Tongue (tissue), 3 donors: ENCODE measurements at places on chromosomes 2 and 18. TPM values are rescaled to one million over a fixed set of nuclear protein-coding genes. Genes with fewer than 3 reads are reported as not detected.

GRCh38 chr2:47034973-47035609 is 119.5 kb upstream of the MCFD2 start:
- DNase-seq, result no peak

GRCh38 chr18:67582488-67582887 is 66.0 kb upstream of the DSEL start:
- no peak for DNase-seq

DNA sequence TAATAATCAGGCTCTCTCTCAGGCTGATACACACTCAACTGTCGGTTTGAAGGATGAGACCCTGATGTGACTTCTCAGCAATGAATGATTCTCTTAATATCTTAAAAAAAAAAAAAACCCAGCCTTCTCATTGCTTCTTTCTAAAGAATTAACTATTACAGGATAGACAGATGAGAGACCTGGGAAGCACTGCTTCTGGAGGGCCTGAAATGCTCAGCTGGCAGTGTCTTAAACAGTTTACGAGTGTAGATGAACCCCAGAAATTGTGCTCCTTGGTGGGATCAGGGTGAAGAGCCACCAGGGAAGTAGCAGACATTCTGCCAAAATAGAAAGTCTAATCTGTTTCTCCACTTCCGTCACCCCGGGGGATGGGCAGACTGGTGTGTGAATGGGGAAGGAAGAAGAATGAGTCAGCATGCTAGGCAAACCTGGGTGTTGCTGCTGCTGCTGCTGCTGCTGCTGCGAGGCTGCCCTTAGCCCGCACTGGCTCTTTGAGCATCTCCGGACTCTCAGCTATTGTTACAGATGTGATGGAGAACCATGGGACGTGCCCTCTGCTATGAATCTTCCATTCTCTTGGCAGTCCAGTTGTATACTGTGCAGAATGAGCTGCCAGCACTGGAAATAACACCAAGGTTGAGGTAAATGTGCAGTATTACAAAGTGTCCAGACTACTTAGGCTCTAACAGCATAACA is 158.4 kb downstream of the SETBP1 start:
- peak; percentile 34 for DNase-seq

The TEKT4 gene
- total RNA-seq, result not detected

DNA sequence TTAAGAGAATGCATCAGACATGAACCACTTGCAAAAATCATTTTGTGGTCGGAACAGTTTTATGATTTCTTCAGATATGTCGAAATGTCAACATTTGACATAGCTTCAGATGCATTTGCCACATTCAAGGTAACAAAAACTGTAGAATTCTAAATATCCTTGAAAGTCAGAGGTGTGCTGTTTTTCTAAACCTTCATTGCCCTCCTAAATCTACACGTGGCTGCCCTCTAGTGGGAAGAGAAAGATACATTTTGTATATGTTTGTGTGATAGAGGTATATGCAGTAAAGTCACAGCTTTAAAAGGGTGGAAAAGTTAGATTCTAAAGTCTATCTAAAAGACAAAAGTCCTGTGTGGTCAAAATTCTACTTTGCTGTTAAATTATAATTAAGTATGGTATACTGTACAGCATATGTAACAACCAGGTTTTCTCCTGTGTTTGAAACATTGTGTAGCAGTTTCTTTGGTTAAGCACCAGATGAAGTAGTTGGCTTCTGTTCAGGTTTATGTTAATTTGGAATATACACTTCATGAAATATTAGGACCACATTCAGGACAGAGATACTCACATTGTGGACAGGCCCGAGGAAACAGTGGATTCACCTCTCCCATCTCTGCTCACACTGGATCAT is 65.9 kb upstream of the ITM2C start:
- peak; percentile 74 for DNase-seq

The IL18R1 gene
- 4.5 TPM for total RNA-seq

The ARHGEF33 gene
- 4.0 TPM for total RNA-seq

The VWA3B gene
- total RNA-seq, result 0.10 TPM

GRCh38 chr2:217438821-217439220 is 564.0 kb downstream of the TNS1 start:
- no peak for DNase-seq

The POTEI gene
- 0.21 TPM for total RNA-seq
